Left lung (tissue), 14 donors: ENCODE measurements at places on chromosomes 12 and 14. TPM values are rescaled to one million over a fixed set of nuclear protein-coding genes. Genes with fewer than 3 reads are reported as not detected.
A peak's percentile ranks its signal among the peaks of the same experiment; 100 is the strongest.

Gene ARG2
- 14.8 TPM for total RNA-seq

Gene DAO
- total RNA-seq, result not detected

DNA sequence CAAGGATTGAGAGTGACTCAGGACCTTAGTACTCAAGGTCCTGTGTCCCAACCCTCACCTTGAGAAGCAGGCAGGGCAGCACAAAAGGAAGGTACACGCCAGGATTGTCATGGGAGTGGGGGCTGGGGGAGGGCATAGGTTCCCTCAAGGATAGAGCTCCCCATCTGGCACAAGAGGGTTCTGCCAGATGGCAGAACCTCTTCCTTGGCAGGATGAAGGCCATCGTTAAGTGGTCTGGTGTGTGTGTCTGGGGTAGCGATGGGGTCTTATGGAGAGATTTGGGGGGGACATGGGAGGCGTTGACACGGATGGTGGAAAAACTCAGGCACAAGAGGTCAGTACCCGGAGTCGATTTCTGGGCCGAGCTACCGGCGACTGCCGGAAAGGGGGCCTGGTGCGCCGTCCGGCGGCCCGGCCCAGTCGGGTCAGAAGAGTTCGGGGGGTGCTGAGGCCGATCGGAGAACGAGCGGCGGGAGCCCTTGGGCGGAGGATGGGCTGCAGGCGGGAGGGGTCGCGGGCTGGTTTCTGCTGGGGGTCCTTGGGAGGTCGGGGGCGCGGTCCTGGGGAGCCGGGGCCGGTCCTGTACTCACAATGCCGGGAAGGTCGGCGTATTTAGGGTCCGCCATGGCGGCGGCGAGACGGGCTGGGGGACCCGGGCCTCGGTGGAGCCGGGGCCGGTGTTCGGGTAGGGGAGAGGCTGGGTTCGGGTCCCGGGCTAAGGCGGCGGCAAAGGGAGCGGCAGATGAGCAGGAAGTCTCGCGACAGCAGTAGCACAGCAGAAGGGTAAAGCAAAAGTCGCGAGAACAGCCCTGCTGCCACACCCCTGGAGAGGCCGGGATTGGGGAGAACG is at the start of gene DCTN2:
Gene DCTN2, minus strand, starts transcription at position 755 of the 850 bp plus-strand sequence. Its CDS starts 129 bp downstream, at position 626.
- peak within 1 kb of the TSS; percentile 95 for H3K4me3 ChIP-seq
- peaks cover 9% of the 10 kb centered on the region for H3K27me3 ChIP-seq
- H3K36me3 ChIP-seq, result no peaks in the 10 kb centered on the region
- DNase-seq, result peak; percentile 97

DNA sequence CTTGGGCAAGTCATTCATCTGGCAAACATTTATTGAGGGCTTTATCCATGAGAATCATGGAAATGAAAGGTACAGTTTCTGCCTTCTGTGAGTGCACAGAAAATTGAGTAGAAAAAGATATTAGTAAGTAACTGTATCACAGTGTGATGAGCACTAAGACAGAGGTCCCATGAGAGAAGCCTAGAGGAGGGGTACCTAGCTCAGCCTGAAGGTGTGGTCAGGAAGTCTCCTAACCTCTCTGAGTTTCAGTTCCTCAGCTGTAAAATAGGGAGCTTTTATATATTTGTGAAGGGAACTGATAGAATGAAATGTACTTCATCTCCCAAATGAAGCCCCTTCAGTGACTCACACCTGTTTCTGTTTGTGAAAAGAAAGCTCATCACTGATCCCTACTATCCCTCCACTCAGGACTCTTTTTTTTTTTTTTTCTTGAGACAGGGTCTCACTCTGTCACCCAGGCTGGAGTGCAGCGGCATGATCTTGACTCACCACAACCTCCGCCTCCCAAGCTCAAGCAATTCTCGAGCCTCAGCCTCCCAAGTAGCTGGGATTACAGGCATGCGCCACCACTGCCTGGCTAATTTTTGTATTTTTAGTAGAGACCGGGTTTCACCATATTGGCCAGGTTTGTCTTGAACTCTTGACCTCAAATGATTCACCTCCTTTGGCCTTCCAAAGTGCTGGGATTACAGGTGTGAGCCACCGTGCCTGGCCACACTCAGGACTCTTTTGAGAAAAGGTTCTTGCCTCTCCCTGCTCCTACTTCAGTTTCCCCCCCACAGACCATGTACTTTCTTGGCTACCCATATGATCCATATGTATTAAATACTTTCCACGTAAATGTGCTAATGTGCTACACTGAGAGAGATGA is 93.7 kb upstream of the FUT8 start:
- no peak overlapping the region for H3K27ac ChIP-seq
- no peaks in the 10 kb centered on the region for H3K36me3 ChIP-seq
- DNase-seq, result no peak
- H3K4me1 ChIP-seq, result no peaks in the 10 kb centered on the region

- no peaks in the 10 kb centered on the region for H3K27me3 ChIP-seq
- no peak for DNase-seq
These were observed 106.0 kb downstream of the KIF26A start for GRCh38 chr14:104244221-104245011.

GRCh38 chr14:41137741-41138140 is 468.9 kb upstream of the LRFN5 start:
- no peaks in the 10 kb centered on the region for H3K4me1 ChIP-seq
- no peaks in the 10 kb centered on the region for H3K36me3 ChIP-seq
- H3K4me3 ChIP-seq, result no peak overlapping the region

DNA sequence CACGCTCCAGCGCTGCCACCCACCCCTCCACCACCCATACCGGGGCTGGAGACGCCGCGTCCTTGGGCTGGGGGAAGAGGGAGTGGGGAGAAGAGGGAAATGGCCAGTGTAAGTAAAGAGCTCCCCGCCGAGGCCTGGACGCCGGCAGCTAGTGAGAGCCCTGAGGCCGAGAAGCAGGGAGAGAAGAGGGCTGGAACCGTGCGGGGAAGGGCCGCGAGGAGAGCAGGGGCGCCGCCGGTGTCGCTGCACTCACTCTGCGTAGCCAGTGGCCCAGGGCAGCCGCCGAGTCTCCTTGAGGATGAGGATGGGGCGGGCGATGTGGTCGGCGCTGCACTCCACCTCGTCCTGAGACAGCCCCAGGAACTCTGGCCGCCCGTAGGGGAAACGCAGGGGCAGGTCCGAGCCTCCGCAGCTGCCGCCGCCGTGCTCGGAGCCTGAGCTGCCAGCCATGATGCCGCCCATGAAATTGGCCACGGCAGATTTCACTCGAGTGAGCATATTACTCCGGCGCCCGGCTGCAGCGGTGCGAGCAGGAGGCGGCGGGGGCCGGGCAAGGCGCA is 631 bp downstream of the PPM1H start:
- H3K36me3 ChIP-seq, result no peaks in the 10 kb centered on the region
- H3K27ac ChIP-seq, result peak overlapping the region; percentile 56
- no peaks in the 10 kb centered on the region for H3K27me3 ChIP-seq
- H3K4me1 ChIP-seq, result peaks cover 11% of the 10 kb centered on the region
- peak; percentile 91 for DNase-seq

GRCh38 chr12:3310271-3311026 is 180.6 kb upstream of the PRMT8 start:
- peaks cover 6% of the 10 kb centered on the region for H3K4me1 ChIP-seq
- no peak overlapping the region for H3K4me3 ChIP-seq
- H3K27ac ChIP-seq, result no peak overlapping the region
- no peak for DNase-seq
- H3K27me3 ChIP-seq, result no peaks in the 10 kb centered on the region

- no peak for DNase-seq
- H3K27ac ChIP-seq, result no peak overlapping the region
- H3K27me3 ChIP-seq, result no peaks in the 10 kb centered on the region
- peaks cover 9% of the 10 kb centered on the region for H3K4me1 ChIP-seq
- H3K4me3 ChIP-seq, result no peak overlapping the region
These were observed 5.2 kb upstream of the SLC8B1 start for GRCh38 chr12:113340061-113340460.

- no peak overlapping the region for H3K27ac ChIP-seq
- no peaks in the 10 kb centered on the region for H3K27me3 ChIP-seq
- H3K36me3 ChIP-seq, result no peaks in the 10 kb centered on the region
- no peak overlapping the region for H3K4me3 ChIP-seq
- DNase-seq, result no peak
- H3K4me1 ChIP-seq, result peaks cover 17% of the 10 kb centered on the region
These were observed 1.1 kb upstream of the ART4 start for GRCh38 chr12:14844401-14844800.

DNA sequence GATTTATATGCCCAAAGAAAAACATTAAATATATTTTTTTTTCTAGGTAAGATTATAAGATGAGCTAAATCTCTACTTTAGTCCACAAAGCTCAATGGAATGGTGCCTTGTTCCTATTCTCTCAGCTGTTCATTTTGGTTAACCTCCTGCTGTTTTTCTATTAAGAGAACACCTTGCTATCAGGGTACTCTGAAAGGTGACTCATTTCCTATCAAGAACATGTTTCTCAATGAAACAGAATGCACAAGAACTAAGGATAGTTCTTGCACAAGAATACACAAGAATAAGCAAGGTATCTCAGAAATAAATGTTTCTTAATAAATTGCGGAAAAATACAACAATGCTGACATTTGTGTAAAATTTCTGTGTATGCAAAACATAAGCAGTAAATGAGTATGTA is 14.1 kb downstream of the ABCD2 start:
- no peak overlapping the region for H3K27ac ChIP-seq
- no peak overlapping the region for H3K4me3 ChIP-seq
- no peak for DNase-seq
- no peaks in the 10 kb centered on the region for H3K4me1 ChIP-seq
- no peaks in the 10 kb centered on the region for H3K27me3 ChIP-seq

GRCh38 chr12:31768046-31768445 is 39.2 kb upstream of the AMN1 start:
- no peaks in the 10 kb centered on the region for H3K4me1 ChIP-seq
- no peak overlapping the region for H3K27ac ChIP-seq
- H3K4me3 ChIP-seq, result no peak overlapping the region
- H3K36me3 ChIP-seq, result no peaks in the 10 kb centered on the region
- no peaks in the 10 kb centered on the region for H3K27me3 ChIP-seq

DNA sequence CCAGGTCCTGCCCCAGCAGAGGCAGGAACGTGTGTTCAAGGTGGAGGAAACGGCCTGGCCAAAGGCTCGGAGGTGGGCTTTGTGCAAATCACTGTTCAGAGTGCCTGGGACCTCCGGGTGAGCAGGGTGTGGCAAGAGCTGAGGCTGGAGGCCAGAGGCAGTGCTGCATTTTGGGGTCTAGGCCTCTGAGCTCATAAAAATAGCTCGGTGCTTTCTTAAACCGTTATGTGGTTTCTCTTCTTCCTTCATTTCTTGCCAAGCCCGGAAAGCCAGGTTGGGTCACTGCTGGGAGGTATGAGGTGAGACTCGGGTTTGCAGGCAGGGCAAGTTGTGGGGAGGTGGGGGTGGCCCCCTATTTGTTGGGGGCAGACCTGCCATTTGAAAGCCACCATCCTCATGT is 178.8 kb upstream of the MYL2 start:
- DNase-seq, result no peak
- no peaks in the 10 kb centered on the region for H3K4me1 ChIP-seq
- H3K4me3 ChIP-seq, result no peak overlapping the region
- H3K36me3 ChIP-seq, result no peaks in the 10 kb centered on the region
- H3K27ac ChIP-seq, result no peak overlapping the region

DNA sequence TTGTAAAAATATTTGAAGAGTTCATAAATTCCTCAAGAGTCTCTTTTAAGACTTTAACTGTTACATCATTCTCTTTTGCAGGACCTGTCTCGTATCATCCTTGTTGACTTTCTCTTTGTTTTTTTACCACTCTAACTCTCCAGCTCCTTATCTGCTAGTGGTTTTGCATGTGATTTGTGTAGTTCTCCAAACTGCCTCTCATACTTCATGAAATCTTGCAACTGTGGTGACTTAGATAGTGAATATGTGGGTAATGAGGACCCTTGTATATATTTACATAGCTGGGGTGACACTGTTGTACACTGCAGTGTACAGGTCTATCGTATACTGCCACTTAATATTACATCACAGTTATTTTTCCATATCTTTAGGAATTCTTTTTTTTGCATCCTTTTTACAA is 40.2 kb upstream of the EMP1 start:
- H3K4me1 ChIP-seq, result peaks cover 14% of the 10 kb centered on the region
- no peaks in the 10 kb centered on the region for H3K36me3 ChIP-seq
- DNase-seq, result no peak
- no peak overlapping the region for H3K4me3 ChIP-seq
- H3K27ac ChIP-seq, result no peak overlapping the region

GRCh38 chr12:20547816-20548575 is 147.1 kb upstream of the SLCO1C1 start:
- peak; percentile 27 for DNase-seq
- H3K27ac ChIP-seq, result peak overlapping the region; percentile 15
- no peaks in the 10 kb centered on the region for H3K27me3 ChIP-seq
- H3K36me3 ChIP-seq, result no peaks in the 10 kb centered on the region

- no peaks in the 10 kb centered on the region for H3K36me3 ChIP-seq
- DNase-seq, result no peak
- H3K27me3 ChIP-seq, result no peaks in the 10 kb centered on the region
- H3K27ac ChIP-seq, result no peak overlapping the region
- peaks cover 24% of the 10 kb centered on the region for H3K4me1 ChIP-seq
These were observed 36.0 kb downstream of the CPM start for GRCh38 chr12:68896881-68897540.

- H3K4me3 ChIP-seq, result no peak overlapping the region
- no peak overlapping the region for H3K27ac ChIP-seq
- H3K27me3 ChIP-seq, result no peaks in the 10 kb centered on the region
- no peak for DNase-seq
- H3K4me1 ChIP-seq, result peaks cover 18% of the 10 kb centered on the region
These were observed 238.9 kb downstream of the CHST11 start for GRCh38 chr12:104695453-104696148.

- peaks cover 3% of the 10 kb centered on the region for H3K27me3 ChIP-seq
- H3K4me3 ChIP-seq, result no peak overlapping the region
- H3K4me1 ChIP-seq, result no peaks in the 10 kb centered on the region
- peak; percentile 78 for DNase-seq
- H3K36me3 ChIP-seq, result no peaks in the 10 kb centered on the region
These were observed 69.4 kb downstream of the CD163L1 start for GRCh38 chr12:7374423-7375144.

DNA sequence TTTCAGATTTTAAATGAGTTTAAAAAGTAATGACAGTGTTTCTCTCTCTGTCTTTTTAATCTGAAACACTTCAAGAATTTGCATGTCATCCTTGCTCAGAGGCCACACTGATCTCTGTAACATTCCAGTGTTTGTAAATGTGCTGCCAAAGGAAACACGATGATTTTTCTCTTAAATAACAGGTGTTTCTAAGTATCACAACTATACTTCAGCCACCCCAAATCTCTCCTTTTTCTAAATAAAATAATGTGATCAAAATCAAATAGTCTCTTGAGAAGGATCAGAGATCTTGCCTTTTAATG is 3.3 kb upstream of the GALC start:
- H3K27me3 ChIP-seq, result no peaks in the 10 kb centered on the region
- peak overlapping the region; percentile 97 for H3K27ac ChIP-seq
- DNase-seq, result no peak
- H3K4me1 ChIP-seq, result peaks cover 53% of the 10 kb centered on the region
- no peaks in the 10 kb centered on the region for H3K36me3 ChIP-seq
